ENCODE measurements at places on chromosomes 5 and 9.

DNA sequence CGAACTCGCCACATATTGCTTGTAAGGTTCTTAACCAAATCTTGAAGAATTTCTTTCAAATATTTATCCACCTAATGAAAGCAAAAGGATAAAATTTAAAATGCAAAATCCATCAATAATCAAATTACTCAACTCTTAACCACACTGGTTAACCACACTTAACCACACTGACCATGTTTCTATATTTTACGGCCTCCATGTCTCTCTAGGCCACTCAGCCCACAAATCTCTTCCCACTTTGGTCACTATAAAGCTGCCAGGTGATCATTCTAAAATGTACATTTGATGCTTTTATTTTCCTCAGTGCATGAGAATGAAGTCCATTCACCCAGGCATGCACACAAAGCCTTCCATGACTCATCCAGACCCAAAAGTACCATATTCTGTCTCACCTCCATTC lies 56.4 kb upstream of the OR2K2 start:
- DNase-seq: no peak

GRCh38 chr5:62780888-62781287 lies 202.3 kb downstream of the LRRC70 start:
- DNase-seq: no peak

DNA sequence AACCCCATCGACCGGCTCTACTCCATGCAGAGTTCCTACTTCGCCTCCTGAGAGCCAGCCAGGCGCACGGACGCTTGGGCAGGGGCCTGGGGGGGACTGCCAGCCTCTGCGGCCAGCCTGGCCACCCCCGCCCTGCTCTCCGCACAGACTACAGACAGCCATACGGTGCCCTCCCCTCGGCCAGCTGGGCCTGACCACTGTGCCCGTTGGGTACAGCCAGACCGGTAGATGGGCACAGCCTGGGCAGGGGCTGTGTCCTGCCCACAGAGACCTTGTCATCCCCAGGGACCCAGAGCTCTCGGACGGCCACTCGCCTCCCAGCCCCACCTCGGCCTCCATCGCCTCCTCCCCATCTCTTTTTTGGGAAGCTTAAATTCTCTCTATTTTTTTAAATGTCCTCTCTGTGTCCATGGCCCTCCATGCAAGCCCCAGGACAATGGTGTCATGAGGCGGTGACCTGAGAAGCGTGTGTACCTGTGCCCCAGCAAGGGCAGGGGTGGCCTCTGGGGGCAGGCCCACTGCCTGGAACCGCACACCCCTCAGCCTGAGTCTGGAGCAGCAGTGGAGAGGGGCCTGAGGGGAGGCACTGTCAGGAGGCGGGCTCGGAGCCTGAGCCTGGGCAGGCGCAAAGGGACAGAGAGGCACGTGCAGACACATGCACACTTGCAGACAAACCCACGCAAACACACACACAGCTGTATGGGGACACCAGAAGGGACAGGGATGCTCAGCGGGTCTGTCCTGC lies 82.8 kb downstream of the LMX1B start:
- no peak for DNase-seq

- DNase-seq: no peak
Measured at GRCh38 chr5:118888556-118888955, 99.8 kb downstream of the DTWD2 start.

DNA sequence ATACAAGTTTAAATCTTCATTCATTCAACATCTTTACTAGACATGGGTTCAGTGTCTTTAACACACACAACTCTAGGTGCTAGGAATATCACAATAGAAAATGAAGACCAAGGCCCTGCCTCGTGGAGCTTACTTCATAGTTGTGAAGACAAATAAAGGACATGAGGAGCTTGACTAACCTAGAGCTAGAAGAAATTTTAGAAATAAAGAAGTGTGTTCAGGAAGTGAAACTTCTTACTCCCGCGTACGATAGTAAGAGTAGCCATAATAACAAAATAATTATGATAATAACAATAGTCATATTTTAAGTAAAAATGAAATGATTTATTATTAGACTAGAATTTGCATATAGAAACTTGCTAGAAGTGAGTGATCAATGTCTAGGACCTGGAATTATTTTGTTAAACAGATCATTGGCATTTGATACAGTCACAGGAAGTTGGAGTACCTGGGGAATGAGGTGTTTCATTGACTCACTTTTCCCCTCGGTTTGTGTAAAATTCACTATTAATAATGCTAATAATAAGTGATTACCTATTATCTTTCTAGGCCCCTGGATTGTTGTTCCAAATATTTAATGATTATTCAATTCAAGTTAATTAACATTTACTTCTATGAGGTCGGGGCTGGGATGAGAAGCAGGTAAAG lies 331.3 kb downstream of the NSG2 start:
- no peak for DNase-seq

DNA sequence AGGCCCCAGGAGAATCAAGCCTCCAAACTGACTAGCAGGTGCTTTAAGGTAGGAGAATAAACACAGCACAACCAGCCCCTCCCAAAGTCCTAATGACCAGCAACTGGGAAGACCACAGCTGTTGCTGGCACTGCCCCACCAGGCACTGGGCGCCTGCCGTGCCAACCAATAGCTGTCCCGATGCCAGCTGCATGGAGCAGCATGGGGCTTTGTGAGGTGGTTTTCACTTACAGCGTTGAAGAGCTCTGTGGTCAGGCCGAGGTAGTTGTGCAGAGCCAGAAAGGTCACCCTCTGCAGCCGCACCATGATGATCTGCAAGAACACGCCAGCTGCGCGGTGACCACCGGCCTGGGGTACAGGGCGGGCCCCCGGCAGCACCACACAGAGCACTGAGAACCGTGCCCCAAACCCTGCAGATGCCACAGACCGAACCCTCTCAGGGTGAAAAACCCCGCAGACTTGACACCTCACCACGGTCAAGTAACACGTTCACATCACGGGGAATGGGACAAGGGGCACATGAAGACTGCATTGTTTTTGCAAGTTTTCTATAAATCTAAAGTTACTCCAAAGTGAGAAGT lies 28.7 kb downstream of the PNPLA7 start:
- DNase-seq: no peak

- no peak for DNase-seq
Measured at GRCh38 chr9:137218212-137218753, 3.8 kb downstream of the RNF208 start.

DNA sequence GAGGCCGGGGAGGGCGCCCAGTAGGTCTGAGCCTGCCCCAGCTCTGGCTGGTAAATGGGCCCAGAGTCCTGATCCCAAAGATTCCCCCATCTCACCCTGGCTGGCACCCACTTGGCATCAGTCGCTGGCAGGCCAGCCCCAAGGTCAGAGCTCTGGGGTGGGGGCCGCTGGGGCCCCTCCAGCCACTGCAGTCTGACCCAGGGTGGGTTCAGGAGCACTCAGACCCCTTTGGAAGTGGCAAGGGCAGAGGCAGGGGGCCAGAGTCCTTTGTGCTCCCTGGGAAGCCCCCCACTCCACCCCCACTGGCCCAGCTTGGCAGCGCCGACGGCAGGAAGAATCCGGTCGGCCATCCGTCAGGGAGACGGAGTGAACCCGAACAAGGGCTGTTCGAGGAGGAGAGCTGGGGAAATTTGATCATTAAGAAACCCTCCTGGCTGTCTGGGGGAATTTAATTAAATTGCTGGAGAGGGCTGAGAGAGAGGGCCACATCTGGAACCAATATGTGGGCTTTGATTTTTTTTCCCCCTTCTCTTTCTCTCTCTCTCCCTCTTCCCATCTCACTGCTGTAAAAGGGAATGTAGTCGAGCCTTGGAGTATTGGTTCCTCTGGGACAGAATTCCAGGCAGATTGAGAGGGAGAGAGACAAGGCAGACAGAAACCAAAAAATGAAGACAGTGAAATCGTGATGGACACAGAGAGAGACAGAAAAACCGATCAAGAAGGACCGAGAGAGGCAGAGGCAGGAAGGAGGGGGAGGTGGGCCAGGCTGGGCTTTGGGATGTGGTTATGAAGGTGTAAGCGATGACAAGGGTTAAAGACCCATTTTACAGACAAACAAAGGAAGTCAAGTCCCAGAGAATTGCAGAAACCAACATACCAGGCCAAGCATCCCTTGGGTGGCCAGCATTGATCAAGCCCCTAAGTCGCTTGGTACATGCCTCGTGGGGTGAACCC lies 8.1 kb upstream of the ASB6 start:
- no peak for DNase-seq

GRCh38 chr9:126307322-126308061 lies 19.1 kb upstream of the MVB12B start:
- DNase-seq: no peak

- DNase-seq: no peak
Measured at GRCh38 chr5:96823900-96824380, 16.2 kb upstream of the ERAP1 start.

DNA sequence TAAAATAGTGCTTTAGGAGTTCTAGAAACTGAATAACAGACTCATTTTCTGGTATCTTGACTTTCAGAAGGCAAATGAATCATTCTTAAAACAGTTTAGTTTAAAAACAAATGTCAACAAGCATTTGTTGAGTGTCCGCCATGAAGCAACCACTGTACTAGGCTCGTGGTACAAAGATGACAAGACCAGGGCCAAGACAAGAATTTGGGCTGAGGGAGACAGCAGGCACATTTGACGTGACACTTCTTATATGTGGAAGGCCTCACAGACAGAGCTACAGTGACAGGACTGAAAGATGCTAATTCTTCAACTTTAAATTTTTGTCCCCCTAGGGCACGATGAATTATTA lies 14.4 kb upstream of the ZNF131 start:
- no peak for DNase-seq

GRCh38 chr5:170141636-170142035 lies 35.9 kb downstream of the FOXI1 start:
- no peak for DNase-seq

DNA sequence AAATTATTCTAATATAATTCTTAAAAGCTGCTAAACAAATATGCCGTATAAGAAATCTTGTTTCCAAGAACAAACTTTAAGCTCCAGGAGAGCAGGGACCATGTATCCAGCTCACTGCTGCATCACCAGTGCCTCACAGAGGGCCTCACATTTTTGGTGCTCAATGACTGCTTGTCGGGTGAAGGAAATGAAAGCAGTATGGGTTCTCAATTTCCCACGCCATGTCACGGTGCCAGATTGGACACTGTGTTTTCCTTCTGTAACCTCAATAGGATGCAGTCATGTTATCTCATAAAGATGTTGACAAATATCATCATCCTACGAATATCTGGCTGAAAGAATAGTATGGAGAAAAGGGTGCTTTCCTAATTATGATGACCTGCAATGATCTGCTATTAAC lies 64.7 kb downstream of the POU5F2 start:
- no peak for DNase-seq

- no peak for DNase-seq
Measured at GRCh38 chr5:21672911-21673310, 1180.2 kb downstream of the CDH12 start.

- no peak for DNase-seq
Measured at GRCh38 chr9:98136489-98136888, 17.5 kb upstream of the TRIM14 start.

- DNase-seq: no peak
Measured at GRCh38 chr5:87151547-87151946, 116.1 kb upstream of the RASA1 start.

- DNase-seq: no peak
Measured at GRCh38 chr9:71168418-71168817, 47.0 kb upstream of the TRPM3 start.

DNA sequence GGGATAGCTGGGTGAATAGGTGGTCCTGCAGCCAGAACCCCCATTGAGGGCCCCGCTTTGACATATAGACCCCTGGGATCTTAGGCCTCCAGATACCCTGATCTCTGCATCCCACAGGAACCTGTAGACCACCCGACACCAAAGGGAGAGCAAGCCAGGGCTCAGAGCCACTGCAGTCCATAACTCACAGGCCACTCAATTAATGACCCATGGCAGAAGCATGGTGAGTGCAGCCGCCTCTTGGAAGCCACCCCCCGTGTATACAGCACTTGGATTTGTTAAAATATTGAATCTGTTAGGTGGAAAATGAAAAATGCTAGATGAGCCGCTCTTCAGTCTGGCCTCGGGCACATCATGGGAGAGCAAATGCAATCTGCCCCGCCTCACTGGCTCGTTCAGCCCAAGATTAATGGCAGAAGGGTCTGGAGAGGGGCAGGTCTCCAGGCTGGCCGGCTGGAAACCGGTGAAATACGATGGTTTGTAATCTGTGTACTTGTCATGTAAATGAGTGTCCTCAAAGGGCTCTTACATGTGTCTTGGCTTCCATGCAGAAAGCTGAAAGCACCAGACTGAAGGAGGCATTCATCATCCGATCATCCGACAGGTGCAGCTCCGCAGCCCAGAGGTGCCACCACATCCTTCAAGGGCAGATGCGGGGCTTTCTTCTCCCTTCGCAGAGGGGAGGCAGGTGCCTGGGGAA lies 111.3 kb downstream of the OLFM1 start:
- no peak for DNase-seq

DNA sequence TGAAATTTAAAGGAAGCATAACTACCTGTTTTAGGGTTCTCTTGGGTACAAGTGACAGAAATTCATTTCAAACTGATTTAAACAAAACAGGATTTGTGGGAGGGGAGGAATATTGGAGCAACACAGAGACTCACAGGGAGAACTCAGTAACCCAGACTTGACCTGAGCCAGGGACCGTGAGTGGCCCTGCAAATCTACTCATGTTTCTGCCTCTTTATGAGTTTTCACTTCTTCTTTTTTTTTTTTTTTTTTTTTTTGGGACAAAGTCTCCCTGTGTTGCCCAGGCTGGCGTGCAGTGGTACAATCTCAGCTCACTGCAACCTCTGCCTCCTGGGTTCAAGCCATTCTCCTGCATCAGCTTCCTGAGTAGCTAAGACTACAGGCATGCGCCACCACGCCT lies 405.6 kb upstream of the ZNF608 start:
- DNase-seq: no peak

GRCh38 chr5:69416699-69417098 lies 1.8 kb downstream of the MARVELD2 start:
- DNase-seq: no peak

- DNase-seq: no peak
Measured at GRCh38 chr9:82763656-82764055, 299.3 kb downstream of the RASEF start.

DNA sequence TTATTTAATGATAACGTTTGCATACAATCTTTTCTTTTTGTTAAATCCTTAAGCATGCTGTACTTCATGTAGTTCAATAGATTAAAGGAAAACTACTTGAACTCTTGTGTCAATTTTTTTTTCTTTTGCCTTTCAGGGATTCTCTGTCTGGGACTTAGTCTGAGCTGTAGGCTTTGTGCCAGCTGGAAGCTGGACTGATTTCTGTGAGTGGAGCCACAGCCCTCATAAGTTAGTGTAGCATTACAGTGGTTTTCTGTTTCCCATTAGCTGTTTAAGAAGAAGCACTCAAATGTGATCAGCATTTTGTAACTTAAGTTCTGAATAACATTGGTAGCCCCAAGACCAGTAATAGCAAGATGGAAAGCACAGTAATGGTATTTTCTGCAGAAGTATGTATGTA lies 330.6 kb upstream of the MEF2C start:
- DNase-seq: no peak

DNA sequence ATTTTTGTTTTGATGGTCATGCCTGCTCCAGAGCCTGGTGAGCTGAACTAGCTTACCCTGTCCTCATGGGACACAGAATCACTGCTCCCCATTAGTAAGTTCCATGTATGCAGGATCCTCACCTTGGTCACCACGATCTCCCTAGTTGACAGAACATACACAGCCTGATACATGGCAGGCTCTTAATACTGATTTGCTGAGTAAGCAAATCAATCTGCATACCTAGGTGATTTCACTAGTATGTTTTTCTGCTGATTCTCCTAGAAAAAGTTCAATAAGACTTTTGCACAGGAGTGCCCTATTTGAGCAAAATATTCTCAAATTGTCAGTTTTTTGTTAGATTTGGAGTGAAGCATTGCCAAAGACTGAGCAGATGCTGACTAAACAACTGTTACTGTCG lies 113.7 kb downstream of the ACER2 start:
- no peak for DNase-seq

GRCh38 chr5:15008476-15008875 lies 136.9 kb upstream of the ANKH start:
- no peak for DNase-seq

Measured in stimulated activated CD4-positive, alpha-beta T cell treated with anti-CD3 and anti-CD28 coated beads, Interleukin-15, amount 100 ng/mL, for 48 hours (primary cell).